ENCODE measurements at places on chromosomes 13 and 19.
A peak's percentile ranks its signal among the peaks of the same experiment; 100 is the strongest.

DNA sequence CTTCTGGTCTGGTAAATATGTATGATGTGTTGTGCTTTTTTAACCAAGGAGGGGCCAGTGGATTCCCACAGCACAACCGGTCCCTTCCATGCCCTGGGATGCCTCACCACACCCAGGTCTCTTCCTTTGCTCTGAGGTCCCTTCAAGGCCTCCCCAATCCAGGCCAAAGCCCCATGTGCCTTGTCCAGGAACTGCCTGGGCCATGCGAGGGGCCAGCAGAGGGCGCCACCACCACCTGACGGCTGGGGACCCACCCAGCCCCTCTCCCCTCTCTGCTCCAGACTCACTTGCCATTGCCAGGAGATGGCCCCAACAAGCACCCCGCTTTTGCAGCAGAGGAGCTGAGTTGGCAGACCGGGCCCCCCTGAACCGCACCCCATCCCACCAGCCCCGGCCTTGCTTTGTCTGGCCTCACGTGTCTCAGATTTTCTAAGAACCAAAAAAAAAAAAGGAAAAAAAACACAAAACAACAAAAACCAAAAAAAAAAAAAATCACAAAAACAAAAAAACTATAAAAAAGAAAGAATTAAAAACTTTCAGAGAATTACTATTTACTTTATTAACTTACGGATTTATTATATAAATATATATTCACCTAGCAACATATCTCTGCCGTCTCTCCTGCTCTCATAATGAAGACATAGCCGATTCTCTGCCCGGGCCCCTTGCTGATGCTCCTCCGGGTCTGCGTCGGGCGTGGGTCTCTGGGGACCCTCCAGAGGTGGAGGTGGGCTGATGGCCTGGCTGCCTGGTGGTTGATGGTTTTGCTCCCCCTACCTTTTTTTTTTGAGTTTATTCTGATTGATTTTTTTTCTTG, 14.4 kb downstream of the CAPN12 start:
- DNase-seq, result no peak

DNA sequence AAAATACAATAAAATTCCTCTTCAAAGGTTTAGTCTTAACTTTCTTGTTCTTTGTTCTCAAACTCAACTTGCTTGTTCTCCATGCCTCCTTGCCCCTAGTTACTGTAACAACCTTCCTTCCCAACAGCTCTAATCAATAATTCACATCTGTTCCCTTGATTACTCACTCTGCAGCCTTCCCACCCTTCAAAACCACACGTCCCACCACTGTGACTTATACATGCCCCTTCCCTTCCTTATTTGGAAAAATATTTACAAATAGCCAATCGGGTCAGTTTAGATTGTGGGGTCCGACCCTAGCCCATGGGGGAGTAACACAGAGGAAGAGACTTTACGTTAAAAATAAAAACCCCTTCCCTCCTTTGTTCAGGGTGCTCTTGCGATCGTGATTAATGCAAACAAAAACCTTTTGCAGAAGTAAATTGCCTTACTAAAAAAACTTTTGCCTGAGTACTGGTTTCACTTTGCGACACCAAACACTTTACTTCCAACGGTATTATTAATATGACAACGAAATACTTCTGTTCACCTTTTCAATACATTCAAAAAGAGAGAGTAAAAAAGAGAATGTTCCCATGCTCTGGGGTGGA, 512 bp upstream of the ZNF93 start:
- peak; percentile 33 for DNase-seq

DNA sequence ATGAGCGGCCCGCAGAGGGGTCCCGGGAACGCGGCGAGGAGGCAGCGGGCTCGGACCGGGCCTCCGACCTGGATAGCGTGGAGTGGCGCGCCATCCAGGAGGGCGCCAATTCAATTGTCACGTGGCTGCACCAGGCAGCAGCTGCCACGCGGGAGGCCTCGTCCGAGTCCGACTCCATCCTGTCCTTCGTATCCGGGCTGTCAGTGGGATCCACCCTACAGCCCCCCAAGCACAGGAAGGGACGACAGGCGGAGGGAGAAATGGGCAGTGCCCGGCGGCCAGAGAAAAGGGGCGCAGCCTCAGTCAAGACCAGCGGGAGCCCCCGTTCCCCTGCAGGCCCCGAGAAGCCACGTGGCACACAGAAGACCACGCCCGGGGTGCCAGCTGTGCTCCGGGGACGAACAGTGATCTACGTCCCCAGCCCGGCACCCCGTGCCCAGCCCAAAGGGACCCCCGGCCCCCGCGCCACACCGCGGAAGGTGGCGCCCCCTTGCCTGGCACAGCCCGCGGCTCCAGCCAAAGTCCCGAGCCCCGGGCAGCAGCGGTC, 10.7 kb downstream of the C19orf25 start:
- no peak for DNase-seq

GRCh38 chr19:54429176-54429495, 13.9 kb downstream of the TTYH1 start:
- DNase-seq, result no peak

DNA sequence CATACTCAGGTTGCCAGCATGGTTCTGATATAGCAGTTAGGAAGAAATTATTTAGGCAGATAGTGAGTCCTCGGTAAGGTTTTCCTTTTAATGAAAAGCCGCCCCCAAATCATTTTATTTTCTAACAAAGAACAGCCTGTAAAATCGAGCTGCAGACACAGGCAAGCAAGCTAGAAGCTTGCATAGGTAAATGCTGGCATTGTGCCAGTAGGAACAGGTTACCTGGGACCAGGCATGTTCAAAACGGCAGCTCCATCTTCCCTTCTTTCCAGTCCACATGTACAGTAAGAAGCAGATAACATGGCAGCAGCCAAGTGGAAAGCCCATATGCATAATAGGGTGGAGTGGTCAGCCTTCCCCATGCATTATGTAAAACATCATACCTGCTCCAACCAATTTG, 71.1 kb downstream of the UGGT2 start:
- no peak for DNase-seq

- DNase-seq, result no peak
Observed at GRCh38 chr13:27997904-27998522, 9.5 kb upstream of the URAD start.

DNA sequence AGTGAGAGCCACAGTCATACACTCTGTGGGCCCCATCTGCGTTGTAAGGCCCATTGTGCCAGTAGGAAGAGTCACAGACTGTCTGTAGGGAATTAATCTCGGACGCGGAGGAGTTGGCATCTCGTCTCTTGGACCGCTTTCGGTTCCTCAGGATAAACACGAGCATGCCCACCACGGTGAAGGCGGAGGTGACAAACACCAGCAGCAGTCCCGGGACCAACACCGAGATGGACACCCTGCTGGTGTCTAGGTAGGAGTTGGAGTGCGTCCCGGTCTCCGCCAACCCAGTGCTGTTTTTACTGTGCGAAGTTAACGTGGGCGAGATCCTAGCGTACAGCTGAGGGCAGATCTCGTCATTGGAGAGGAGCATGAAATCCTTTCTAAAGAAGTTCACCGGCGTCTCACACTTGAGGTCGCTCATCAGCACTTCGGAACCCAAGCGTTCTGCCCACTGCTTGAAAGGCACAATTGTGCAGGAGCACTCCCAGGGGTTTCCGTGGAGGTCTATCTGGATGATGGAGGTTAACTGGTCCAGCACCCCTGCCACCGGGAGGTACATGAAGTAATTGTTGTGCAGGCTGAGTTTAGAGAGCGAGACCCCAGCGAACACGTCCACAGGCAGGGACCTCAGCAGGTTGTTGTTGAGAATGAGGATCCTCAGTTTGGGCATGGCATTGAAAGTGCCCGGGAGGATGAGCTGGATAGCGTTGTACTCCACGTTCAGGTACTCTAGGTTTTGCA, 2.7 kb downstream of the SLITRK1 start:
- DNase-seq, result no peak

DNA sequence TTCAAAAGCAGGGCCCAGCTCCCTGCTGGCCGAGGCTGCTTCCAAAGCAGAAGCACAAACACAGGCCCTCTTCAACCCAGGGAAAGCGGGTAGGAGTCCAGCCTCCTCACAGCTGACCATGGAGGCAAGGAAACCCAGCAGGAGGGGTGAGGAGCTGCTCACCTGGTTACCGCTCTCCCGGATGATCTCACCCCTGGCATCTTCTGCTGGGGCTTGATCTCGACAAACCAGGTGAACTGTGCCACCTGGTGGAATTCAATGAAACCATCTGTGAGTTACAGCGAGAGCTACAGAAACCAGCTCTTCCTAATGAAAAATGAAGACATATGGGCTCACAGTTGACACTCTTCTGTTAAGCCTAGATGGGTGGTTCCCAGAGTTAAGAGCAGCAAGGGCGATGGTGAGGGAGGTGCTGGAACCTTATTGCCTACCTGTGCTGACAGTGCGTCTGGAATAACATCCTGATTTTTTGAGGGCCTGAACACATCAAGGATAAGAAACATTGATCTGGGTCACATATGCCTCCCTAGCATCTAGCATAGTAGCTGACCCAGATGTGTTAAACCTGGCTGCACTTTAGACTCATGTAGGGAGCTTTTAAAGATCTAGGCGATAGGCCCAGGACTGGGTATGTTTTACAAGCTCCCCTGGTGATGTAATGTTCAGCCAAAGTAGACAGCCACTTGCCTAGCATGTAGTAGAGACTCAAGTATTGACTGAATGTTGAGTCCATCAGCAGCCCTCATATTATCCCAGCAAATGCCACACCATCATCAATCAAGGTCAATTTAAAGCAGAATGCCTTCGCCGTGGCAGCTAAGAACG, 6.1 kb downstream of the DHRS12 start:
- DNase-seq, result no peak

GRCh38 chr19:14081797-14082674, 3.5 kb downstream of the C19orf67 start:
- no peak for DNase-seq

- DNase-seq, result peak; percentile 21
Observed at GRCh38 chr19:3670796-3671679, 29.2 kb downstream of the PIP5K1C start.

GRCh38 chr19:10486551-10486950, 16.6 kb downstream of the KEAP1 start:
- DNase-seq, result no peak

DNA sequence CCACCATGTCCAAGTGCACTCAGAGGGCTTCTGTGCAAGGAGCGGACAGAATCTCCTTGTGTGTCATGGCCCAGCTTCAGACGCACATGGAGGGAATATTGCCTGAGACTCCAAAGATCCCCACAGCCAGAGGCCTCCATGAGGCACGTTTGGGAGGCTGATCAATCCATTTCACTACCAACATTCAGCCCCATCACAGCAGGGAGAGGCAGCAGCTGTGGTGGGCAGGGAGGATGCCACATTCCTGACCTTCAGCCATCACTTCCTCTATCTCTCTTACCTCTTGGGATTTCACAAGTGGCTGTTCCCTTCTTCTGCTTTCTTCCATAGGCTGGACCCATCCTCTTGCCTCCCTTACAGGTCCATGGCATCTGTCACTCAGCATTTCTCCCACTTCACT, 82.4 kb upstream of the MBNL2 start:
- no peak for DNase-seq

DNA sequence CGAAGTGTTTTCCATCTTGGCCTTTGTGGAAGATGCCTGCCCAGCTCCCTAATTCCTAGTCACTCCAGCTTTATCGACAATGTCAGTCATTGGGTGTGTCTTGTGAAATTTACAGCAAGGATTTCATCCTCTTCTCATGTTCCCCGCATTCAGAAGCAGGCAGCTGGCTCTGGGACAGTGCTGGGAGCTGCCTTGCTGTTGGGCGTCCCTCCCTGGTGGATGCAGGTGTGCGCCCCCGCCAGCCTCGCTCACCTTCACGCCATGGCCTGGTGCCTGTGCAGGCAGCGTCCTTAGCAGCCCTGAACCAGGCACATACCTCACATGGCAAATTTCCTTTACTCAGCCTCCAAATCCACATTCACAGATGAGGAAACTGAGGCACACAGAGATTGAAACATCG, 39.7 kb upstream of the TFDP1 start:
- DNase-seq, result no peak

GRCh38 chr19:46928951-46929350, 68.2 kb downstream of the ARHGAP35 start:
- no peak for DNase-seq

DNA sequence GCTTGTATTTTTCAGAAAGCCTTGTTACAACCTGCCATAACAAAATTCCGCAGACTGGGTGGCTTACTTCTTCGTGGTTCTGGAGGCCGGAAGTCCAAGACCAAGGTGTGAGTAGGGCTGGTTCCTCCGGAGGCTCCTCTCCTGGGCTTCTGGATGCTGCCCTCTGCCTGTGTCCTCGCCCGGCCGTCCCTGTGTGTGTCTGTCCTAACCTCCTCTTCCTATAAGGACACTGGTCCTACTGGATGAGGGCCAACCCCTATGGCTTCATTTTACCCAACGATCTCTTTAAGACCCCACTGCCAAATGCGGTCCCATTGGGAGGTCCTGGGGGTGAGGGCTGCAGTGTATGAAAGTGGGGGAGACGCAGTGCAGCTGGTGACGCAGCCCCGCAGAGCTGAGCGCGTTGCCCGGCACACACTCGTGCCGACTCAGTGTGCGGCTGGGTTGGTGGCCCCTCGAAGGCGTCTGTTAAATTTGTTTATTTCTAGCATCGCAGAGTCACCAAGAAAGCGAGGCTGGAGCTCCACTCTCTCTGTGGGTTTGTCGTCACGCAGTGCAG, 116.7 kb downstream of the SOX1 start:
- no peak for DNase-seq
